ENCODE measurements at places on chromosomes 5 and 9.

- DNase-seq = no peak
These were observed 104.3 kb downstream of the ENTREP1 start for GRCh38 chr9:69429281-69429680.

GRCh38 chr9:8374471-8374870, 574.9 kb upstream of the DMAC1 start:
- no peak for DNase-seq

DNA sequence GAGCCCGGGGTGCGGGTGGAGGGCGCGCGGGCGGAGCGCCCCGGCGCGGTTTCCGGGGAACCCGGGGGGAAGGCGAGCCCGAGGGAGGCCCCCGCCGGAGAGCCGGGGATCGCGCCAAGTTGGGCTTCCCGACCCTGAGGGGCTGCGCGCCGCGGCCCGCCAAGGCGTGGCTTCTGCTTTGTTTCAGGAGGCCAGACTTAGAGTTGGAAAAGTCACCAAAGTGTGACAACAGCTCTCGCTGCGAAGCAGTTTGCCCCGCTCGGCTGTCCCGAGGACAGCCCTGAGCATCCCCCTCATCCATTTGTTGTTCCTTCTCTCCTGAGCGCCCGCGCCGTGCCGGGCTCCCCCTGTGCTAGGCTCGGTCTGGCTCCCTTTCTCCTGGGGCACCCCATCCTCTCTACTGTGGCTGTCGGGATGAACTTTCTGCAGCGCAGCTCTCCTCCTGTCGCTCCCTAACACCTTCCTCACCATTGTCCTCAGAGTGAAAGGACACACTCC, 410 bp downstream of the GLIPR2 start:
- DNase-seq = no peak

GRCh38 chr5:55073211-55073610, 29.2 kb upstream of the GZMA start:
- DNase-seq = no peak

- DNase-seq = no peak
These were observed 12.2 kb upstream of the SPDL1 start for GRCh38 chr5:169571355-169571754.

DNA sequence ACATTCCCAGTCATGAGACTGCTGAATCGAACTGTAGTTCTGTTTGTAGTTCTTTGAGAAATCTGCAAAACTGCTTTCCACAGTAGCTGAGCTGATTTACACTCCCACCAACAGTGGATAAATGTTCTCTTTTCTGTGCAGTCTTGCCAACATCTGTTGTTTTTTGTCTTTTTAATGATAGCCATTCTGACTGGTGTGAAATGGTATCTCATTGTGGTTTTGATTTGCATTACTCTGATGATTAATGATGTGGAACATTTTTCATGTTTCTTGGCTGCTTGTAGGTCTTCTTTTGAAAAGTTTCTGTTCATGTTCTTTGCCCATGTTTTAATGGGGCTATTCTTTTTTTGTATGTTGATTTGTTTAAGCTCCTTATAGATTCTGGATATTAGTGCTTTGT, 187.3 kb upstream of the TLE4 start:
- no peak for DNase-seq

- DNase-seq = no peak
These were observed 17.6 kb upstream of the PPP1R26 start for GRCh38 chr9:135461936-135462335.

GRCh38 chr5:96904054-96904931, 28.0 kb downstream of the ERAP2 start:
- DNase-seq = no peak

- no peak for DNase-seq
These were observed 11.7 kb upstream of the EXOSC2 start for GRCh38 chr9:130681769-130682420.

GRCh38 chr5:125486634-125487033, 740.2 kb upstream of the ZNF608 start:
- no peak for DNase-seq

DNA sequence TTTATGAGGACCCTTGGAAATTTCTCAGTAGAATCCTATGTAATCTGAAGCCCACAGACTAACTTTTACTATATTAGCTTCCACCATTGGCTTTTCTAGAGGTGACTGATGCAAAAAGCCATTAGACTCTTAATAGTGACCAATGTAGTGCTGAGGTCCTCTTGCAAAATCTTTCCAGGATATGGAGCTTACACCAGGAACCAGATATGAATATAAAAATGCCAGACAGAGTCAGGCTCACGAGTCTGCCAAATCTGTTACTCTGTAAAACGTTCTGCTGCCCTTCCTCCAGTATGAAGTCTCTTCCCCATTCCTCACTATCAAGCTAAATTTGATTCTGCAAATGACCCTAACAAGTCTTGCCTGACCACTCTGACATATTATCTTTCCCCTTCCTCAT, 73.4 kb upstream of the C6 start:
- no peak for DNase-seq

DNA sequence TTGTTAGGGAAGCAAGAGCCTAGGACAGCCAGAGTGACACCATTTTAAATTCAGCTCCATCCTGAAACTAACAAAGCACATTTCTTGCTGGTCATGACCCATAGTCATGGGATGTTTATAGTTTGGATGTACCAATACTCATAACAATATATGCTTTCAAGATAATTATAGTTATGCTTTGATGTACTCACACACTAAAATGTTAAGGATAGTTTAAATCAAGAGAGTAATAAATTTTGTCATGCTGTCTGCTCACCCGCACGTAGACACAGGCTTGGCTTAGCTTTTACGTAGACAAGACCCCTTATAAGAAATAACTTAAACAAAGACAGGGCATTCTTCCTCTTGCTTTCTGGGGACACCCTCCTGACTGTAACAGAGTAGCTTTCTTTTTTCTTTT, 8.9 kb upstream of the STXBP1 start:
- DNase-seq = no peak

DNA sequence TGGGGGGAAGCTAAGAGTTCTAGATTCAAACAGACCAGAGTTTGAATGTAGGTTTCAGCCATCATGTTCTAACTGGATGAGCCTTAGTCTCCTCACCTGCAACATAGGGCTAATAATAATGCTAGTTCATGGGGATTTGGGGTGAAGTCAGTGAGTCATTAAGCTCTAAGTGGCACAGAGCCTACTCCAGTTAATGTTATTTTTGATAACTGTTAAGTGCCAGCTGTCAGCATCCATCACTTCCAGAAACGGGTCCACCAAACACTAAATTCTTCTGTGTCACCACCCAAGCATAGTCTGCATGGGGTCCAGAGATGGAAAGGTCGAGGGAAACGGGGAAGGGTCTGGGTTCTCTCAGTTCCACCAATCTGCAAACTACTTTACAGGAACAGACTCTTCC, 1.8 kb upstream of the TSC1 start:
- DNase-seq = no peak

DNA sequence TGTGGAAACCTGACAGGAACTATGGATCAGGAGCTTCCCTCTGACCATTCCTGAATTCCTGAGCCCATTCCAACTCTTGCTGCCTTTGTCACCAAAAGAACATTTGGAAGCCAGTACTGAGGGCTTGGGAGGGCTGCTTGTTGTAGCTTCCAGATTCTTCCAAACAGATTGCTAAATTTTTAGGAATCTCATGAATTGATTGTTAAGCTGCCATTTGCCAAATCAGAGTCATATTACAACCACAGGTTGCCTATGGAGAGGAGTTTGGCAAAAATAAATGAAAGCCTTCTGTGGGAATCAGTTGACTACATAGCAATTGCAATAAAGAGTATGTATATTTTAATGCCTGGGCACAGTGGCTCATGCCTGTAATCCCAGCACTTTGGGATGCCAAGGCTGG, 39.2 kb upstream of the SLC28A3 start:
- DNase-seq = no peak

GRCh38 chr5:150021491-150022157, 21.1 kb downstream of the HMGXB3 start:
- DNase-seq = no peak

DNA sequence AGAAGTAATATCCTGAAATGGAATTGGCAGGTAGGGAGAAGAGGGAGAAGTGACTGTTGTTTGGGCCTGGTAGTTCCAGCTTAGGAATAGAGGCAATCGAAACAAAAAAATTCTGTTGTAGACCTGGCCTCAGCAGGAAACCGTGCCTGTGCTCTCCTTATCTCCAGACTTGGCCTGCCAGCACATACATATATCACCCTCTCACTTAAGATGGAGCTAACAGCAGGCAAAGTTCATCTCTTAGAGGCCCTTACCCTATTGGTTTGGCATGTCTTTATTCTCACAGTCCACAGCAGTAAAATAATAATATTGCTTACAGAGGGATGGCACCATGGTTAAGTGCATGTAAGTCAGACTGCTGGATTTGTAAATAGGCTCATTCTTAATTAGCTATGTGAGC, 19.6 kb upstream of the TNC start:
- no peak for DNase-seq

DNA sequence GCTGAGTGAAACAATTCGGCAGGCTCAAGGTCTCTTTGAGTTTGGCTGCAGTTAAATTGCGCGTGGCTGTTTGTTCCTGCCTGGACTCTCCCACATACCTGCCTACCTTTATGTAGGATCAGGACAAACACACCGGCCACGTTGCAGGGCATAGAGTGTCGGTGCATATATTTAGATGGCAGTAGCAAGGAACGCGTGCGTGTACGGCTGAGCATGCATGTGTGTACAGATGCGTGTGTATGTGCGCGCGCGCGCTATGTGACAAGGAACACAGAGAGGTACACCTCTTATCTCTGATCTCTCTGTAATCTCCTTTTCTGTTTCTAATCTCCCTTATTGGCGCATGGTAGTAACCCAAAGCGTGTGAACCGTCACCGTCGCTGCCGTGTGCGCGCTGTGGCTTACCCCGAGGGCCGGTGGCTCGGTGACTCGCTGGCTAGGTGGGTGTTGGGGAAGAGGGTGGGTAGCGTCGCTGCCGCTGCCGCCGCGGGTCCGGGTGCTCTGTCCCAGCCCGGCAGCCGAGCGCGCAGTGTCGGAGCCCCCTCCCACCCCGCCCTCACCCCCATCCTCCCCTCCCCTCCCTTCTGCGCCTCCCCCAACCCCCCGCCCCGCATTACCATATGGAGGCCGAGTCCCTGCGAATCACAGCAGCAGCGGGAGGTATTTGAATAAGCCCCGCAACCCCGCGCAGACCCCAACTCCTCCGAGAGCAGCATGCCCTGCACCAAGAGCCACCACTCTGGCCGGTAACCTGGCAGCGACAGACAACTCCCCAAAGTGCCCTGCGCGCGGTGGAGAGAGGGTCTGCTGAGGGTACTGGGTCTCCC, 204.8 kb downstream of the MEF2C start:
- no peak for DNase-seq

DNA sequence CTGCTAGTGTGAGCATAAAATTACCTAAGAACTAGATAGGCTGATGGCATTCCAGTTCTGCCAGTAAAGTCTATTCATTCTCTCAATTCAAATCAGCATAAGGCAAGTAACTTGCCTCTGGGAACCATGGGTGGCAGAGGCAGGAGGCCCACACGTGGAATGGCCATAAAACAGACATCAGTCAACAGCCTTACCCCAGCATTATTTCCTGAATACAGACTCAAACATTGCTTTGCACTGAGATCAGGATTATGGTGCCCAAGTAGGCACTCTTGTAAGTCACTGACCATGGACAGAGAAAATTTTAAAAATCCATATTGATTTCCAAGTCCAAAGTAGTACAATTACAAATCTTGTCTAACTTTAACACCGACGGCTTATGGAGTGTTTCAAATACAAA, 157.7 kb downstream of the NR2F1-AS1 start:
- DNase-seq = no peak

GRCh38 chr9:96859461-96860198, 5.3 kb upstream of the ZNF782 start:
- DNase-seq = no peak

- DNase-seq = no peak
These were observed 14.6 kb downstream of the UBE2D2 start for GRCh38 chr5:139575751-139576150.

DNA sequence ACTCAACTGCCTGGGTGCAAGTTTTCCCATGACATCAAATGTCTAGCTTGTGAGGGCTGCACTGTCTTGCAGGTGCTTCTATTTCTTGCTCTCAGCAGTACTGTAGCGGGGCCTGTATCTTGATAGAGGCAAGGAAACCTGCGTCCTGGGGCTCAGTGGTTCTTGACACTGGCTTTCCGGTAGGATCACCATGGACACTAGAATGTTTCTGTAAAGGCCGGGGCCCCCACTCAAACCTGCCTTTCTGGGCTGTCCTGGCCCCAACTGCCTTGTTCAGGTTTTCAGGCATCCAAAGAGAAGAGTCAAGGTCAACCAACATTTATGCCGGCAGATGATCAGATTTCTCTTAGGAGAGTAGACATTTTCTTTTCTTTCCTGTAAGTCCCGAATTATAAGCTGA, 26.7 kb upstream of the TENT4A start:
- no peak for DNase-seq

DNA sequence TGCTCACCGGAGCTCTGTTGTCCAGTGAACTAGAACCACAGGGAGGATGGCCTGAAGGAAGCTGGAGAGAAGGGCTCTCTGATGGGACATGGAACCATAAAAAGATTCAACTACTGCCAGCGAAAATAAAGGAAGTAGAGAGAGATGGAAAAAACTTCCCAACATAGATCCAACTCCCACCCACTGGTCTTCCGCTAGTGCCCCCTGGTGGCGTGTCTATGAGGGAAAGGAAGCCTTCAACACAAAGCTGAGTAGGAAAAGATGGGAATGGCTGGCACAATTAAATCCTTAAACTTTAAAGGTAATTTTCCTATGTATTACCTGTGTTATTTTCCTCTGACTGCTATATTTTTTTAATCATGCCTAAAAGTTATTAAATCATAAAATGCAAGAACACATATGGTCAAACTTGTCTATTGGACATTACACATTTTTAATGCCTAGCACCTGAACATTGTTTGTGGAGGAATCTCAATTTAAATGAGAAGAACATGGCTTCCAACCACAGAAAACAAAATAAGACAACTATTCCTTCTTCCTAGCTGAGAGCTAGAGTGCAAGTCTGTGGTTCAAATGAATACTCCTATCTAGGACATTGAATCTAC, 51.5 kb downstream of the CEP120 start:
- DNase-seq = no peak

GRCh38 chr5:175788155-175788787, 83.1 kb upstream of the CPLX2 start:
- DNase-seq = no peak

DNA sequence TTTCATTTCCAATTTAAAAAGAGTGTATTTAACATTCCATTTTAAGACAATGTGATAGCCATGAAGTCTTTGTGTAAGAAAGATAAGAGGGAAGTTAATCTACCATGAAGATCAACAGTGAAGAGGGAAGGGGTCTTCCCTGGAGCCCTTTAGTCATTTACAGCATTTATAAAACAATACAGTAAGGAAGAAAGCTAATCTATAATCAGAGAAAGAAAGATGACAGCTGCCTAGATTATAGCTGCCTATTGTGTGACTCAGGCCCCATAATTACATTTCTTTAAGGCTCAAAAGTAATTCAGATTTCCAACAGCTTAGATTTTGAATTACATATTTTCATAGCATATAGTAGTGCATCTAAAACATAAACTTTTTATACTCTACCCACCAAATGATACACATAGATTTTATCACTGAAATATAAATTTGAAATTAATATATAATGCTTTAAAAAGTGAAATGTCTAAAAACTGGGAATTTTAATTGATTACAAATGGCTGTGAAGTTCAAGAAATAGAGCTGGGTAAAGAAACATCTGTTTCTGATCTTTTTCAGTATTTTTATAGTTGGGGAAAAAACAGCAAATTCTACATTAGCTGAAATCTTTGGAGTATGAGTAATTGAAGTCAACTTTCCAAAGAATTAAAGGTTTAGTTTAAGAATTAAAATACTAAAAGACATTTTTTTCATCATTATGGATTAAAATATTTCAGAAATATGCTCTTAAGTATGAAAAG, 89.6 kb downstream of the RIC1 start:
- peak; percentile 37 for DNase-seq

- DNase-seq = no peak
These were observed 23.6 kb downstream of the CAMK2A start for GRCh38 chr5:150265870-150266383.
